ENCODE measurements at places on chromosomes 2 and 18. TPM values are rescaled to one million over a fixed set of nuclear protein-coding genes. Genes with fewer than 3 reads are reported as not detected.

FAM161A gene
- total RNA-seq: 5.1 TPM

CCDC141 gene
- total RNA-seq: 15.0 TPM

NEMP2 gene
- 23.1 TPM for total RNA-seq

GRCh38 chr2:223418131-223418530 is 184.0 kb downstream of the SCG2 start:
- DNase-seq: no peak

DNA sequence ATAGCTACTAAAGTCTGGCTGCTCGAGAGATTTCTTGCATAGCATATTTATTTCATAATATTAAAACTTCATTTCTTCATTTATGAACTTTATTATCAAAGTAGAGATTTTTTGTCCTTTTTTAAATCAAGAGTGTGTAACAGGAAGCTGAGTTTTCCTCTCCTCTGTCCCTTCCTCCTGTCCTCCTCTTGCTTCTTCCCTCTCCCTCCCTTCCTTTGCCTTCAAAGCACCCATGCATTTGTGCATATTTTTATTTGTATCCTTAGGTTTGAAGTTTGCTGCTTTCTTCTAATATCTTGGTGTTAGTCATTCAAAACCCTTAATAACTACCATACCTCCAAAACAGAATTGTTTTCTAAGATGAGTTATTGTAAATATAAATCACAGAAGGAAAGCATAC is 174.6 kb downstream of the SNTG2 start:
- DNase-seq: no peak

DNA sequence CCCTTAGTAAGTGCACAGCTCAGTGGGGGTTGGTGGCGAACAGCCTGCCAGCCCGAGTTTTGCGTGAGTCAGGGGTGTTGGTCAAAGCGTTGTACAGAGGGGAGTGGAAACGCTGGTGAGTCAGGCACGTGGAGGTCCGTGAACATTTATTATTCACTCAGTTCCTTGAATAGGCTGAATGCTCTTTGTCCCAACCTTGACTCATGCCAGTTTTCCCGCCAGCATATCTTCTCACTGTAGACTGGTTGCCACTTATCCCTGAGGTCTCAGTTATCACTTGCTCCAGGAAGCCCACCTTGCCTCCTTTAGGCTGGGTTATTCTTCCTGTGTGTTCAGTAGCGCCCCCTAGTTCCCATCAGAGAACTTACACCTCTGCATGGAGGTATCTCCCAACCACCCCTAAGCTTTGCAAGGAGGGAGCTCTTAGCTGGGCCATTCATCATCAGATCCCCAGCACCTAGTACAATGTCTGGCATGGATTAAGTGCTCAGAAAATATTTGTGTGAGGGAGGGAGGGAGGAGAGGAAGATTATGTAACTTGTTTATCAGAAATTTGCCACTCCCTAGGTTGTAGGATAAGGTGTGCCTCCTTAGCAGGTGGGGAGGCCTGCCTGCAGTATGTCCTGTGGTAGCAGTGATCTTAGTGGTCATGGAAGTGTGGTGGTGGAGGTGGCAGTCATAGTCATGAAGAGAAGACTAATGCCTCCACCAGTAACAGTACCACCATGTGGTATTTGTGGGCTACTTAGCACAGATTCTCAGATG is 72.1 kb downstream of the CABLES1 start:
- no peak for DNase-seq

Measured in activated naive CD8-positive, alpha-beta T cell treated with anti-CD3 and anti-CD28 coated beads, Interleukin-2, amount 10 ng/mL, durations not matched to agents 7 days and 5 days (primary cell).